Bronchial epithelial cell (primary cell): ENCODE measurements at places on chromosomes 7 and 10.
A peak's percentile ranks its signal among the peaks of the same experiment; 100 is the strongest.

GRCh38 chr7:115474137-115474536, 552.2 kb downstream of the MDFIC start:
- DNase-seq = no peak

DNA sequence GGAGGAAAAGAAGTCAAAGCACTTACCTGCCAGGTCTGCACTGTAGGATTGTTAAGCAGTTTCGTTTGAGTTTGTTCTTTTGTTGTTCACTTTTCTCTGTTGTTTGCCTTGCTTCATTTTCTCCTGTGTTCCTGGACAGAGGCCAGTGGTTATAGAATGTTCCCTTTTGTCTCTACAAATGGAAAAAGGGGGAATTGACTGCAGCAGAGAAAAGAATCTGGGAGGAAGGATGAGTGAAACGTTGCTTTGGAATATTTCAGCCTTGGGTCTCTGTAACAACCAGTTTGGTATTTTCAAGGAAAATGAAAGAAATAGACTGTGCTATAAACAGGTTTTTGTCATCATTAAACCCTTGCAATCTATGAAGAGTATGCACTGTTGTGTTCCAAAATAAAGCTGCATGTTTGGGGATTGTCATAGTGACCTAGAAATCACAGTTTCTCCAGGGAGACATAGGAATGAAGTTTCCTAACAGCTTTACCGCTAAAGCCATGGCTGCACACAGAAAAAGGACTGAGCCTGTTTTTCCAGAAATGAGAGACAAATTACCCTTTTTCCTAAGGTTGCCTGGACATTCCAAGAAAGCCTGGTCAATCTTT, 60.8 kb upstream of the HABP2 start:
- no peak for DNase-seq

- DNase-seq = peak; percentile 14
Observed at GRCh38 chr10:127216274-127216673, 19.9 kb upstream of the INSYN2A start.

DNA sequence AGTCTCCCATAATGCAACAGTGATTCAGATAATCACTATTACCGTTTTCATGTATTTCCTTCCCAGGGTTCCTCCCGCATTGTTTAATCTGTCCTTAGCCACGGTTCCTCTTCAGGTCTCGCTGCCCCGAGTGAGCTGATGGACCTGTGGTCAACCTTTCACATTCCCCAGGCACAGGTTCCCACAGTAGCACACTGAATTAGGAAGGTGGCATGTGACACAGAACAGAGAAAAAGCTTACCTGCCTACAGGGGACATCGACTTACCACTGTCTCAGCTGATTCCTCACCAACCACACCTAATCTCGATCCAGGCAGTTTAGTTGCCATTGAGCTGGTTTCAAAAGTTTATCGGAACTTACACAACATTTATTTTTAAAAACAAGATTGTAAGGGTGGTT, 72.2 kb downstream of the MTURN start:
- DNase-seq = no peak

DNA sequence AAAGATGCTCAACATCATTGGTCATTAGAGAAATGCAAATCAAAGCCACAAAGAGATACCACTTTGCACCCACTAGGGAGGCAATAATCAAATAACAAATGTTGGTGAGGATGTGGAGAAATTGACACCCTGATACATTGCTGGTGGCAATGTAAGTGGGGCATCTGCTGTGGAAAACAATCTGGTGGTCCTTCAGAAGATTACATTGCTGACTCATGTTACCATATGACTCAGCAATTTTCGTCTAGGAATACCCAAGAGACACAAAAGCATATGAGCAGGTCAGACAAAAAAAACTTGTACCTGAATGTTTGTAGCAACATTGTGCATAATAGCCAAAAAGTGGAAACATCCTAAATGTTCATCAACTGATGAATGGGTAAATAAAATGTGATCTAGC, 4.9 kb upstream of the CLDN3 start:
- peak; percentile 13 for DNase-seq
